ENCODE measurements at places on chromosomes 7 and 10. TPM values are rescaled to one million over a fixed set of nuclear protein-coding genes. Genes with fewer than 3 reads are reported as not detected.

GRCh38 chr7:130793855-130794618 lies 60.0 kb upstream of the KLF14 start:
- no peak for DNase-seq

- DNase-seq: no peak
These were observed 3.1 kb upstream of the HOXA9 start for GRCh38 chr7:27168265-27168947.

HTR7 gene
- total RNA-seq: 0.18 TPM

- DNase-seq: no peak
These were observed 79.9 kb upstream of the GNA12 start for GRCh38 chr7:2923886-2924574.

GRCh38 chr7:77759294-77759889 lies 38.8 kb downstream of the TMEM60 start:
- DNase-seq: no peak

DNA sequence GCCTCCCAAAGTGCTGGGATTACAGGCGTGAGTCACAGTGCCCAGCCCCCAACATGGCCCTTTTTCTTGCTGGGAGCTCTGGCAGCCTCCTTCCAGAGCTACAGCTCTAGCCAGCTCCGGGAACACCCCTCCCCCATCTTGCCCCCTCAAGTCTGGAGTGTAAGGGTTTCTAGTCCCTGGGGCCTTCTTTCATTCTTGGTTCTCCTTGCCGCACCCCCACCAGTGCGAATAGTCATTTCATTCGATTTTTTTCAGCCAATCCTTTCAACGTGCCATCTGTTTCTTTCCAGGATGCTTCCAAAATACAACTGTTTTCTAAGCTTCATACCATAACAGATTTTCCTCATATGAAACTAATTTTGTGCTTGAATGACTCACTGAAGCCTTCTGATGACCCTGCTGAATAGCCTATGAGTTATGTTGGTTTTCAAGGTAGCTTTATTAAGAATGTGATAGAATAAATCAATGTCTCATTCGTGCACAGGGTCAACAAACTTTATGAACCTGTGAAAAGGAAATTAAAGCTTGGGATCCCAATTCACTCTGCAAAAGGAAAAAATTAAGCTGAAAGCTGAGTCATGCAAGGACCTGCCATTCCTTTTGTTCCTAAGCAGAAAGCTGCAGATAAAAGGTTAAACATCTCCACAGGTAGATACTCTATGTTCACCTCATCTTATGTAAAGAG lies 38.6 kb downstream of the CDC14C start:
- DNase-seq: no peak

DNA sequence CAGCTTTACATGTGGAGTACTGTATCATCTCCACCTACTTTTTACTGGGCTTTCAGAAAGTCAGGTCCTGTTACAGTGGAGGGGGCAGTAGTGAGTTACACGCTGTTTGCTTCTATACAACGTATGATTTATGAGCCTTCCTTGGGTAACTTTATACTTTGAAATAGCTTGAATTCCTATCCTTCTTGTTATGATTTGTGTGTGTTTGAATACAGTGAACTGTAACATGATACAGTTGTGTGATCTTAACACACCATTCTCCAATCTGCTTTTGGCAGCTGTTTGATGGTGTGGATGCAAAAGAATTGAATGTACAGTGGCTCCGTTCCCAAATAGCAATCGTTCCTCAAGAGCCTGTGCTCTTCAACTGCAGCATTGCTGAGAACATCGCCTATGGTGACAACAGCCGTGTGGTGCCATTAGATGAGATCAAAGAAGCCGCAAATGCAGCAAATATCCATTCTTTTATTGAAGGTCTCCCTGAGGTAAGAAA lies 41.7 kb downstream of the SP8 start:
- DNase-seq: no peak

DNA sequence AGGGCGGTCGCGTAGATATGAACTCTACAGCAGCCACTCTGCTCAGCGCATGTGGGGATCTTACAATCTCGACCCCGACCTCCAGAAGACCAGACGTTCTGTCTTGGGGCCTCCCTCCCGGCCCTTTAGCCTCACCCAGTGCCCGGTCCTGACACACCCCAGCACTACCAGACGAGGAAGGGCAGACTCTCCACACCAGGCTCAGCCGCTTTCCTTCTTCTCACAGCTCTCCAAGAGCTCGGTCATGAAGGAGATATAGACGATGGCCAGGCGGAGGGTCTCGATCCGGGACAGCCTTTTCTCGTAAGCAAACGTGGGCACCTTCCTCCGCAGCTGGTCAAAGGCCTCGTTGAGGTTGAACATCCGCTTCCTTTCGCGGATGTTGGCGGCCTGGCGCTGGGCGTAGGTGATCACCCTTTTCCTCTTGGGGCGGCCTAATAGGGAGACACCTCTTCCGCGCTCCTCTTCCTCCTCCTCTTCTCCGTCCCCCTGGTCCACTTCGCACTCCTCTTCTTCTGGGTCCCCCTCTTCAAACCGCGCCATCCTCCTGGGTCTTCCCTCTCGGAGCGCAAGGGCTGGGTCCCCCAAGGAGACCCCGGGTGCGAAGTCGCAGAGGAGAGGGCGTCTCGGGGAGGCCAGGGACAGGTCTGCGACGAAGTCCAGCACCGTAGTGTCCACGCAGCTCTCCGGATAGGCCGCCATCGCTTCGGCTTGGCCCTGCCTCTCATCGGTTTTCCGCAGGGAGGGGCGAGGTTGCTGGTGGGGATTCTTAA lies at the start of gene FERD3L:
Gene FERD3L (minus strand): TSS at position 761 of the 773 bp plus-strand sequence. CDS start 59 bp downstream, at position 702.
- no peak for DNase-seq

OPN4 gene
- 0.24 TPM for total RNA-seq

DNA sequence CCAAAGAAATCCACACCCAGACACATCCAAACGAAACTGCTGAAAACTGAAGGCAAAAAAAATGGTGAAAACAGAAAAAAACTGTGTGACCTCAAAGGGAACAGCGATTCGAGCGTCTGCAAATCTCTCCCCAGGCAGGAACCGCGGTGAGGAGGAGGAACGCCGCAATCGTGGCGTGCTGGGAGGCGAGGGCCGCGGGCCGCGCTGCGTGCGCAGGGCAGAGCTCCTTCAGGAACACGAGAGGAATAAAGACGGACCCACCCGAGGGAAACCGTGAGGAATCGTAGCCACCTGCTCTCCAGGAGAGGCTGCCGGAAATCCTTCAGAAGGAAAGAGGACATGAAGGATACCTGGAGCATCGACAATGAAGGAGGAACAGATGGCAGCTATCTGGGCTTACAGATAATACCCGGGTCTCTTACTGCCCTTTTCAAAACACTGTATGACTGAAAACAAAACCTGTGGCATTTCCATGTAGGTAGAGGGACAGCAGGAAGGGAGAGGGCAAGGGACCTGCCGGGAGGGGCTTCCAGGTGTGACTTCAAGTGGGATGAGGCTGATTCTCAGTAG lies 266.0 kb downstream of the MAD1L1 start:
- DNase-seq: no peak

DNA sequence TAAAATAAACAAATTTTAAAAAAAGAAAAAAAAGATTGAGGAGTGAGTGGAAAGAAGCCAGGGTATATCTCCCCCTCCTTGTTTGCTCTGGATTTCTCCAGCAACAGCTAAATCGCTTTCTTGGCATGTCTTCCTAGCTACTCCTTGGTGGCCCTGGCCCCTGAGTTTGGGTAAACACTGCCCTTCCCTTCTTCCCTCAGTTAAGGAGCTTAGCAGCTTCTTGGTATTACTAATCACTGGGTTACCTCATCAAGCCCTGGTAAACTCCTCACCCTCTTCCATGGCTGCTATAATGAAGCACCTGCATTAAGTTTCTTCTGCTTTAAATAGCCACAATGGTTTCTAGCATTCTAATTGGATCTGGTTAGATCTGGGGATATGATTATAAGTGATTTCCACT lies 269.8 kb downstream of the FZD1 start:
- no peak for DNase-seq

- DNase-seq: no peak
These were observed 29.8 kb downstream of the GPRIN2 start for GRCh38 chr10:46526682-46527038.

GRCh38 chr10:13401142-13401541 lies 53.0 kb upstream of the SEPHS1 start:
- no peak for DNase-seq

DNA sequence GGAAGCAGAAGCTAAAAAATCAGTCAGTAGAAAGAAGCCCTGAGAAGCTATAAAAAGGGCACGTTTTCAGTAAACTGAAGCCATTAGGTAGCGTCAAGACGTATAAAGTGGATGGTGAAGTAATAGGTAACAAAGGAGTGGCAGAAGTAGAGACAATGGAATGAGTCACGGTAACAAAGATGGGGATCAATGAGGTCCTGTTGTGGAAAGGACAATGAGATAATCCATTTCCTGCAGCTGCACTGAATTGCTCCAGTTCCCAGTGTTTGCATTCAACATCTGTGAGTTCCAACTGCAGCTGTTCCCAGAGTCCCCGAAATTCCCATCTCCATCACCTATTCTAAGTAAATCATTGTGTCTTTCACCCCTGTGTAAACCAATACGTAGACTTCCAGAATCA lies 4.8 kb upstream of the HYCC1 start:
- DNase-seq: no peak

TFR2 gene
- not detected for total RNA-seq

- DNase-seq: no peak
These were observed 33.6 kb downstream of the ZNF22 start for GRCh38 chr10:45034301-45034700.

DNA sequence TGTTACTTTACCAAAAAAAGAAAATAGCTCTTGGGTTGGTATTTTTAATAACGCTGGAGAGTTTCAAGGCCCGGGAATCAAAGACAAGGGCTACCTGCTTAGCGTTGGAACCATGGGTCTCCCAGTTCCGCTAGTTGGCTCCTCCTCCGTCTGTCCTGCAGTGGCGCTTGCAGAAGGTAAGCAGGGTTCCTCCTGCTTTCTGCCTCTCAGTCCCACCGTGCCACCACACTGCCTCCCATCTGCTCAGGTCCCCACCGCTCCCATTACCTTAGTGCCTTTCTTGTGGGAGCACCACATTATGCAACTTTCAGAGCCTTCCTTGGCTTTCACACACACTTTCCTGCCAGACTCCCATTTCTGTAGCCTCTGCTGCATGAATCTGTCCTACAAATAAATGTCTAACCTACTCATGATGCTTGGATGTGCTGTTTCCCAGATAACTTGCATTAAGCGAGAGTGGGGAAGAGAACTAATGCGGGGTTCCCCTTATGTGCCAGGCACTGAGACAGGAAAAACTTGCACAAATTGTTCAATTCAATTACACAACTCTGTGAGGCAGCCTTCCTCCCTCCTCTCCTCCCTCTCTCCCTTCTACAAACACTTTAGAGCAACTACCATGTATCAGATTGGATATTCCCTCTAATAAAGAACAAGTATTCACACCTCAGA lies 124.5 kb downstream of the AOAH start:
- DNase-seq: no peak

SLC13A4 gene
- total RNA-seq: 0.08 TPM

DNA sequence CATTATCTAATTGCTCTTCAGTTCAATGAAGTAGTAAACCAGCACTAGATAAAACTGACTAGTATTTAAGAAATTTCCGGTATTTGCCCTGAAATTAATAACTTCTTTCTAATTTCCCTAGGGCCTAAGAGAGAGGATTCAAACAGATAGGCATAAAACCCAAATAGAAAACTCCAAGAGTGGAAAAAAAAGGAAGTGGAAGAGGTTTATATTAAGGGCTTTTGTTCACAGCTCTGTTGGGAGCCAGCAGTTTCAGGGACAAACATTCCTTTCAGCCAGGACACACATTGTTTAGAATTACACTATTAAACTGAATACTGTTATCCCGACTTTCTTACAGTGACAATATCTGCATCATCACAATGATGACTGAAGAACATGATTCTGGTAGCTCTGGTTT lies 3.6 kb downstream of the ODAD2 start:
- no peak for DNase-seq

DNA sequence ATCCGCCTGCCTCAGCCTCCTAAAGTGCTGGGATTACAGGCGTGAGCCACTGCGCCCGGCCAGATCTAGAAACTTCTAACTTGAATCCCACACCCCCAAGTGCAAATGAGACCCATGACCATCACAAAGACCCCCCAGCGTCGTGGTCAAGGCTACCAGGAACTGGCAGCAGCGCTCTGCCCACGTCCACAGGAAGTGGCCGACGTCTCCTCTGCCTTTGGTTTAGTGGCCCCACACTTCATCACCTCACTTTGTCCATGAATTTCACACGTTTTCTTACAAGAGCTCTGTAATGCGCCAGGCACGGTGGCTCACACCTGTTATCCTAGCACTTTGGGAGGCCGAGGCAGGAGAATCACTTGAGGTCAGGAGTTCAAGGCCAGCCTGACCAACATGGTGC lies 53.5 kb upstream of the TNRC18 start:
- no peak for DNase-seq

- no peak for DNase-seq
These were observed 38.4 kb upstream of the ZNF138 start for GRCh38 chr7:64755865-64756264.

GRCh38 chr10:13857451-13857850 lies 270.7 kb downstream of the PRPF18 start:
- DNase-seq: no peak

- peak; percentile 64 for DNase-seq
These were observed 364.2 kb downstream of the AUTS2 start for GRCh38 chr7:69962186-69963065.

DNA sequence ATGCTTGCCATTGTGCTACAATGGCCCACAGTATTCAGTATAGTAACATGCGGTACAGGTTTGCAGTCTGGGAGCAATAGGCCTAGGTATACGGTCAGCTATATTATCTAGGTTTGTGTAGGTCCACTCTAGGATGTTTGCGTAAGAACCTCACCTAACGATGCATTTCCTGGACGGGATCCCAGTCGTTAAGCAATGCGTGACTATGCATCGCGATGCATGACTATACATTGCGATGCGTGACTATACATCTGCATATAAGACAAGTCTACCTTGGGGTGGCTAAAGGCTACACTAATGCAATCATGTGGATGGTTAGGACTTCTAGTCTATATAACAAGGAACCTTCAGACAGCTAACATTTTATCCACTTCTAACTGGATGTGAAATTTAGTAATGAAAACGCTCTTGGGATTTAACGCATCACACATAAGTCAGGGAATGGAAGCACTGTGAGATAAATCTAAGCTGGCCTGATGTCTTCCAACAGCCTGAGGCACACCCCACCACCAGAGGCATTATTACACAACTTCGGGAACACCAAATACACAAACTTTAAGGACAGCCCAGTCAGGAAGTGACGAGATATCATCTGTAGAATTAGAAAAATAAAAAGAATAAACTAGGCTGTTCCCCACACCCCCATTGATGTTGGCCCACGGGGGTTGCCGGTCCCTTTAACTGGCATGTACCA lies 9.2 kb downstream of the GNA12 start:
- no peak for DNase-seq

DNA sequence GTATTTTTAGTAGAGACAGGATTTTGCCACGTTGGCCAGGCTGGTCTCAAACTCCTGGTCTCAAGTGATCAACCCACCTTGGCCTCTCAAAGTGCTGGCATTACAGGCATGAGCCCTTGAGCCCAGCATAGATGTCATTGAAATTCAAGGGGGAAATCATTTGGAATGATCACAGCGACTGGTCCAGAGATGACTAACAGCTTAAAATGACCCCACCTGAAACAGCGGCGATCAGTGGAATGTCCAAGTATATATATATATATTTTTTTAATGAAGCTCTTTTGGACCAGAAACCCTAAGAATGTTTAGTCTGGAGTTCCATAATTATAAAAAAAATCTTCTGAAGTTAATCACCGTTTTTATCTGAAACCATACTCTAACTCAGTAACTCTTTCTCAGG lies 12.5 kb upstream of the AKR1E2 start:
- no peak for DNase-seq

- DNase-seq: no peak
These were observed 246 bp upstream of the WDFY4 start for GRCh38 chr10:48684463-48684791.

TET1 gene
- total RNA-seq: 3.0 TPM

TMEM270 gene
- total RNA-seq: not detected

Data from heart right ventricle (tissue), 16 donors.